ENCODE measurements at places on chromosomes 5 and 9.

GRCh38 chr5:14812166-14812565, 59.4 kb downstream of the ANKH start:
- no peak for DNase-seq

GRCh38 chr5:168746893-168747640, 167.9 kb upstream of the PANK3 start:
- no peak for DNase-seq

DNA sequence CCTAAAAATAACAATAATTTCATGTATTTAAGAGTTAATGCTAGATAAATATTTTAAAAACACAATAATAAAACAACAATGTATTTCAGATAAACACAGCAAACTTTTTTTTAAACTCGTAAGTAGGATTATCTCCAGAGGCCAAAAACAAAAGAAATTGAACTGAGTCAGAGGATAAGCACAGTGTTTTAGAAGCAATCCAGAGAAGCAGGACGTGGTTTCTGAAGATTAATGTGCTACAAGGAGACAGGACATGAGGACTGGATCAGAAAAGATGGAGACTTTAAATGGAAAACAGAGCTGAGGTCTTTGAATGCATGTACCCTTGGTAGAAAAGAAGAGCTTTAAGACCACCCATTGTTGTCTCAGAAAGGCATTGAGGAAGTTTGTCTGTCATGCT, 491.2 kb upstream of the TLE4 start:
- DNase-seq: no peak

DNA sequence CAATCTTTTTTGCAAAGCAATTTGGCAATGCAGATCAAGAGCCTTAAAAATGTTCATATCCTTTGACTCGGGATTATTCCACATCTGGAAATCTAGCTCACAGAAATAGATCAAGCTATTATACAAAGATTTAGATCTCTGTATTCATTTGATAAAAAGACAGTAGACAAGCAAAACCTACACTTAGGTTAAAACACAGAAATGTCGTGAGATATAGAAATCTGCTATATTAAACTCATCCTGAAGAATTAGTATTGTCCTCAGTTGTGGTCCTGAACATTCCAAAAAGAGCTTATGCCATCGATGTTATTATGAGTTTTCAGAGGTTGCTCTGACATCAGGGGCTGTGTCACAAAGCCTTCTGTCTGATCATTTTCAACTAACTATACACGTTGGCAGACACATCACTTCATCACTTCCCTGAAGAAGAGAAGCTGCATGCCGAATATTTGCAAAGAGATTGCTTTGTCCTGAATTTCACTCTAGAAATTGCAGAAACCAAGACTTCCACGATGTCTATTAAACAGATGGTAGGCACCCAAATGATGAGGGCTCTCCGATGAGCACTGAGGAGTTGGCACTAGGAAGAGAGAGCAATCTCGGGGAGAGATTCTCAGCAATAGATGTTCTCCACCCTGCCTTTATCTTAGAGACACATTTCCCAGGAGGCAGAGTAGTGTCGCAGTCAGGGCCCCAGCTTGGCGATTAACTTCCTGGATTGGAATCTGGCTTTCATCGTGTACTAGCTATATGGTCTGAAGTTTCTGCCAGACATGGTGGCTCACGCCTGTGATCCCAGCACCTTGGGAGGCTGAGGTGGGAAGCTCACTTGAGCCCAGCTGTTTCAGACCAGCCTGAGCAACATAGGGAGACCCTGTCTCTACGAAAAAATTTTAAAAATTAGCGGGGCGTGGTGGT, 1.9 kb upstream of the UBTD2 start:
- no peak for DNase-seq

DNA sequence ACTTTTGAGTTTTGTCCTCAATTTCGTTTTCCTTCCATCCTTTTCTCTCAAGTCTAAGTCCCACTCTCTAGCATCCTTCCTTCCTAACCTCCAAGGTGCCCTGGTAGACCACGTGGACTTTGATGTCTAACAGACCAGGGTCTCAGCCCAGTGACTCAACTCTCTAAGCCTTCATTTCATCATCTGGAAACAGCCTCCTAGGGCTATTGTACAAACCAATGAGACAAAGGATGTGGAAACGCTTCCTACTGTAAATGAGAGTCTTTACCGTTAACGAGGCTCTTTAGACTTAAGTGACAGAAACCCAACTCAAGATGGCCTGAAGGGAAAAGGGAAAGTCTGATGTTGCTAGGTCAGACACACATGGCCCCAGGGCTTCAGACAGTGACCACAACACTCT, 49.2 kb upstream of the CPLX2 start:
- DNase-seq: no peak

DNA sequence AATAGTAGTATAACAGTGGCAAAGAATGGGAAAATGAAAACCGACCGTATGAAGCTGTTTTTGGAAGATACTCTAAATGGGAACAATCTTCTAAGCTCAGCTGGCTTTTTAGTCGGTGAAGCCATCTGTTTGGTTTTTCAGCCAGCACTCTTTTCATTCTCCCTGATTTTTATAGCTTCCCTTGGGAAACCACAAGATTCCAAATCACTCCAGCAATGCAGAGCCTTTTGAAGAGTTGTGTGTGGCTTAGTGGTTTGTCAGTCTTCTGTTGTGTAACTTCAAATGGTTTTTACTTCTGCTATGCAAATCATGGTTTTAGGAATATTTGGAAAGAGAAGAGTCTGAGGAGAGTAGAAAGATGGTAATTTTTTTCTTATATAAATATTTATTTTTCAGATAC, 180.7 kb downstream of the KDM4C start:
- peak; percentile 24 for DNase-seq

- no peak for DNase-seq
These were observed 545.2 kb downstream of the CSNK1G3 start for GRCh38 chr5:124056991-124057723.
